Epithelial cell of prostate (primary cell): ENCODE measurements at places on chromosomes 16 and 17.
A peak's percentile ranks its signal among the peaks of the same experiment; 100 is the strongest.

- no peak for DNase-seq
Measured at GRCh38 chr16:46789499-46790414, 41.2 kb downstream of the C16orf87 start.

DNA sequence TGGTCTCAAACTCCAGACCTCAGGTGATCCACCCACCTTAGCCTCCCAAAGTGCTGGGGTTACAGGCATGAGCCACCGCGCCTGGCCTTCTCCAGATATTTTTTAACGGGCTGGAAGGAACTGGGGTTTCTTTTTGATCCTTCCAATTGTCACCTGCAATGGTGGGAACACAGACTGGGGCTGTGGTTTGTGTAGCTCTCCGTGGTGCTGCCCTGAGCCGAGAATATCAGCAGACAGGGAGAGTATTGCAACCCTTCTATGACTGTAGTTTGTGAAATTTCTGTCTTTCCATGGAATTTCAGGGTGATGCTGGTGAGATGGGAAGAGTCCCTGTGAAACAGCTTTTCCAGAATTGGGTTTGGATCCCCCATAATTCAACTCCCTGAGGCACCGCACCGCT is 263.5 kb downstream of the ENGASE start:
- DNase-seq, result no peak

DNA sequence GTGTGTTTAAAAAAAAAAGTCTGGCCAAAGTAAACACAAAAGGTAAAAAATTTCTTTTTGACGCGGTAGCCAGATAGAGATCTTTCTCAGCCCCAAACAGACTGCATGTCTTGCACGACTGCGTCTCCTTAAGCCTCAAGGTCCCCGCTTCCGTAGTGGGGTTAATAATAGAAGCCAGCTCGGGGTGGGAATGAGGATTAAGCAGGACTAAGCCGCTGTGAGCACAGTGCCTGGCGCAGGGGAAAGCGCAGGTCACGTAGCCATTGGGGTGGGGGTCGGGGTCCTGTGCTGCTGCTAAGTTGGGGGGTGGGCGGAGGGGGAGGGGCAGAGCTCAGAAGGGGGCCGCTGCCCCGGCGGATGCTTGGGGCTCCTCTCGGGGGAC is 521 bp downstream of the GGA2 start:
- DNase-seq, result no peak

DNA sequence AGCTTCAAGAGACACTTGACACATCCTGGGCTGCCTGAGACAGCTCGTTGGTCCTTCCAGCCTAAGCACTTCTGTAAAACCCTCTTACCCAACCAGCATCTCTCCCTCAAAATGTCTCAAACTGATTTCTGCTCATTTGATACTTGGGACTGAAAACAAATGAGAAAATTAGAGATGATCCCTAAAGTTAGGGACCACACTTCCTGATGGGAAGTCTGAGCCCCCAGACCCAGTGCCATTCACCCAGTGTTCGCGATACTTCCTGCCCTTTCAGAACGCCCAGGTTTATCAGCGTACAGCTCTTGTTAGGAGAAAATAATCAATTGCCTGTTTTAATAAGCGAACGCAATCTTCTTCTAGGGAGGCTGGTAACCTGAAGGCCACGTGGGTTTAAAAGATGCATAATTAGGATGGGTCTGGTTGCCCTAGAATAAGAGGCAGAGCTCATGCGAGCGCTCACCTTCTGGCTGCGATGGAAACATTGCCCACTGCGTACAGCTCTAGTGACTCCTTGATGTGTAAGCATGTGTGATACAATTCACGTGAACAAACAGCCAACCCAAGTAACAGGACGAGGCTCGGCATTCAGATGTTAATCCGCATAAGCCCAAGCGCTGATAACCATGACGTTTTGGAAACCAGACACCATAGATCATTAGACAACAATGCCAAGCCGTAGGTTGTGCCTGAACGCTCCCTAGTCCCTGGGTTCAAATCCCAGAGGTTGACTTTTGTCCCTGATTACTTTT is 213.1 kb downstream of the FOXL1 start:
- no peak for DNase-seq

DNA sequence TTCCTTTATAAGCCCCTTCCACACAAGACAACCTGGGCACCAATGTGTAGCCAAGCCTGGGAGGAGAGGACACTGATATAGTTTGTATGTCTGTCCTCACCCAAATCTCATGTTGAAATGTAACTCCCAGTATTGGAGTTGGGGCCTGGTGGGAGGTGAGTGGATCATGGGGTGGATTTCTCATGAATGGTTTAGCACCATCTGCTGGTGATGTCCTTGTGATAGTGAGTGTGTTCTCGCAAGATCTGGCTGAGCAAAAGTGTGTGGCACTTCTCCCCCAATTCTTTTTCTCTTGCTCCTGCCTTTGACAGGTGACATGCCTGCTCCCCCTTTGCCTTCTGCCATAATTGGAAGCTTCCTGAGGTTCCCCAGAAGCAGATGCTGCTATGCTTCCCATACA is 135.8 kb downstream of the USP31 start:
- DNase-seq, result no peak

DNA sequence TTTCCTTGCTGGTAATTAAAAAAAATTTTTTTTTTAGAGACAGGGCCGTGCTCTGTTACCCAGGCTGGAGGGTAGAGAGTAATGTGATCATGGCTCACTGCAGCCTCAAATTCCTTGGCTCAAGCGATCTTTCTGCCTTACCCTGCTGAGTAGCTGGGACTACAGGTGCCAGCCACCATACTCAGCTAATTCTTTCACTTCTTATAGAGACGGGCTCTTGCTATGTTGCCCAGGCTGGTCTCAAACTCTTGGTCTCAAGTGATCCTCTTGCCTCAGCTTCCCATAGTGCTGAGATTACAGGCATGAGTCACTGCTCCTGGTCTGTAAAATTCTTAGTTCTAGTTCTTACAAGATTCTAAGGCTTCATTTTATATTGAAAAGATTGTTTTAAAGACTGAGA is 11.1 kb downstream of the SMIM36 start:
- DNase-seq, result no peak

- no peak for DNase-seq
Measured at GRCh38 chr16:88550246-88550661, 19.9 kb upstream of the ZC3H18 start.

- DNase-seq, result no peak
Measured at GRCh38 chr16:62157544-62157943, 121.3 kb upstream of the CDH8 start.

GRCh38 chr16:88965411-88965810 is 11.6 kb downstream of the CBFA2T3 start:
- no peak for DNase-seq

- DNase-seq, result no peak
Measured at GRCh38 chr17:10417431-10417830, 4.3 kb downstream of the MYH8 start.

- DNase-seq, result no peak
Measured at GRCh38 chr17:36661047-36661666, 59.8 kb downstream of the MRM1 start.

GRCh38 chr16:74773446-74774222 is 986 bp downstream of the FA2H start:
- no peak for DNase-seq

DNA sequence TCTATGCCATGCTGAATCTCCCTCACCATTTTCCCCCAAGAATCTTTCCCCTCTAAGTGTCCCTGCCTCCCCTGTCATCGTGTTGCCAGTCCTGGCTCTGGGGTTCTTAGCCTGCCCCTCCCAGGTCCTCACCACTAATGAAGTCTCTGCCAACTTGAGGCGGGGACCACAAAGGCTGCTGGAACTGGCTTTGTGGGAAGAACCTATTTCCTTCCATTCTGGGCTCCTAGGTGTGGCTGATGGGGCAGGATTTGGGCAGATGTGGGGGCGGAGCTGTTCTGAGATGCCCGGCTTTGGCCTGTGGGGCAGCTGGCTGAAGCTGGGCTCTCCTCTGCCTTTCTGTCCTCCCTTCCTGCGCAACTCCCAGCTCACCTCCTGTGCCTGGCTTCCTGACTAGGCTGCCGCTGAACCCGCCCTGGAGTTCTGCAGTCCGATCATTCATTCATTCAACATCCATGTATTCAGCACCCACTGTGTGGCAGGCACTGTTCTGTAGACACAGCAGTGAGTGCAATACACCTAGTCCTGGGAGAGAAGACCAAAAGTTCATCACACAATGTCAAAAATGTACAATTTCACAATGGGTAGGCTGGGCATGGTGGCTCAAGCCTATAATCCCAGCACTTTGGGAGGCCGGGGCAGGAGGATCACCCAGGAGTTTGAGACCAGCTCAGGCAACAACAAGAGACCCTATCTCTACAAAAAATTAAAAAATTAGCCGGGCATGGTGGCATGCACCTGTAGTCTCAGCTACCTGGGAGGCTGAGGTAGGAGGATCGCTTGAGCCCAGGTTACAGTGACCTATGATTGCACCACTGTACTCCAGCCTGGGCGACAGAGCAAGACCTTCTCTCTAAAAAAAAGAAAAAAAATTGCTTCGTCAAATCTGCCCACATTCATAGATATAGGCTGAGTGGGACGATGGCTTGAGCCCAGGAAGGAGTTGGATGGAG is 1.9 kb upstream of the SNN start:
- no peak for DNase-seq

GRCh38 chr17:330993-331701 is 21.5 kb downstream of the RPH3AL start:
- DNase-seq, result no peak

DNA sequence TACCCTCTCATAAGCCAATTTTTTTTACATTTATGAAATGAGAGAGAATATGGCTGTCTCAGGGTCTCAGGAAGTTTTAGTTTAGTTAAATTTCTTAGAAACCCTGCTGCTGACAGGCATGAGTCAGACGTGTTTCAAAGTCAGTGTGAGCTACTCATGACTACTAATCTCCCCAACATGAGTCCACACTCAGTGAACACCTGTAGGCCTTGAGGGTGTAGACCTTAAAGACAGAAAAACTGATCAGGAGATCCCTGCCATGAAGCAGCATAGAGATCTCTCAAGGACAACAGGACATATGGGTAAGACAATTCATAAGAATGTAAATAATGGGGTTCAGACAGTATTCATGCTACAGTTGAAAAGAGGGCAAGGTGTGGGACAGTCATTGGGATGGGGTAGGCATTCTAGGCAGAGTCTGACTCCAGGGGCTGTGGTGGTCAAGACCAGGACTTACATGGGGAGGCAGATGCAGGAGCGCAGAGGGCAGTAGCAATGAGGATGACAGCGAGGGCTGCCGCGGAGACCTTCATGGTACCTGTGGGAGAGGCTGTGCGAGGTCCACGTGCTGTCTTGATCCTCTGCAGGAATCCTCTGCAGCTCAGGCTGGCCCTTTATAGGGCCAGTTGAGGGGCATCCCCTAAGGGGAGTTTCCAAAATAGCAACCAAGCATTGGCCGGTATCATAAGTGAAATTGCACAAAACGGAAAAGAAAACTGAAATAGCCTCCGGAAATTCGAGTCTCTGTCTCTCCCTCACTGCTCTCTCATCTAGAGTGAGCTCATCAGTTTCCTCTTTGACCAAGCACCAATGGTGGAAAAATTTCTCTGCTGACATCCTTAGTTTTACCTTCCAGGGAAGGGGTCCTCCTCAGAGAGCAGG is at the start of gene CCL5:
Gene CCL5, minus strand, starts transcription at position 588 of the 882 bp plus-strand sequence.
- peak; percentile 31 for DNase-seq

DNA sequence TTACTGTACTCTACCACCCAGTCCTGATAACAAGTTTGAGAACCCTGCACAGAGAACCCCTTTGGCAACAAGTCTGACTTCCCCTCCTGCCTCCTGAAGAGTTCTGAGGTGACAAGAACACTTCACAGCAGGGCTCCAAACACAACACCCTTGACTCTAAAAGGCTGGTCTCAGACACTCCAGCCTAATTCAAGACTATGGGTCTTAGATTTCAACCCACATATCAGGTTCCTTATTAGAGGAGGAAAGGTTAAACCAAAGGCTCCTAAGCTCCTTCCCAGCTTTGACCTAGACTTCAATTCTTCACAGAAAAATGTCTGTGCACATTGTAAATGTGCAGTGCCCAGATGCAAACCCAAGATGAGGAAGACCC is 23.0 kb downstream of the RANBP10 start:
- no peak for DNase-seq

DNA sequence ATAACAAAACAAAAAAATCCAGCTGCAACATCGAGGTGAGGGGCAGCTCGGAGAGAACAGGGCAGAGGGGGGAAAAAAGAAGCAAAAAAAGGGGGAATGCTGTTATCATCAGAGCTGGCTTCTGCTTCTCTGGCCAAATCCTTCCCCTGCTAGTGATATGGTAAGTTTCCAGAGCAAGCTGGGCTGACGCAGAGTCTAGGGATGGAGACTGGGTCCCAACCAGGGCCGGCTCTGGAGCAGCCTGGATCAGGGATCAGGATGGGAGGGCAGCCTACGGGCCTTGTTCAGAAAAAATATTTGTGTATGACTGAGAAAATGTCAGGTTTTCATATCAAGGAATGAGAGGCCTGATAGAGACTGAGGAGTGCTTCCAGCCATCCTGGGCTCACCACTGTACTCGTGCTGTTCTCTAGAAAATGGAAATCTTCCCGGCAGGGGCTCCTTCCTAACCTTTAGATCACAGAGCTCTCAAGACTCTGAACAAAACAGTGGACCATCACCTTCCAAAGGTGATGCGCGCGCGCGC is 726 bp upstream of the C1QTNF1 start:
- DNase-seq, result no peak

- DNase-seq, result no peak
Measured at GRCh38 chr17:65222214-65222738, 85.1 kb downstream of the RGS9 start.

DNA sequence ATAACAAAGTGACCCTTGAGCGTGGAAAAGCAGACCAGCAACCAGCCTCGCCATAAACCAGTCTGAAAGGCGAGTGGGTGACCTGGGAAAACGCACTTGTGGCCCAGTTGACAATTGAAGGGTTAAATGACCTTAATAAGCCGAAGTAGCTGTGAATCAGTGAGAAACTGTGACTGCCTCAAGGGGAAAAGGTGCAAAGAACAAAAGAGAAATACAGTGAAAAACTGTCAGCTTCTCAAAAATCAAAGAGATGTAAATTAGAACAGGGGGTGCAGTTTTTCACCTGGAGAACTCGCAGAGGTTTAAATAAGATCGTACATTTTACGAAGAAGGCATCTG is 124.1 kb downstream of the CMIP start:
- no peak for DNase-seq

- no peak for DNase-seq
Measured at GRCh38 chr17:27217631-27218030, 76.3 kb upstream of the WSB1 start.

DNA sequence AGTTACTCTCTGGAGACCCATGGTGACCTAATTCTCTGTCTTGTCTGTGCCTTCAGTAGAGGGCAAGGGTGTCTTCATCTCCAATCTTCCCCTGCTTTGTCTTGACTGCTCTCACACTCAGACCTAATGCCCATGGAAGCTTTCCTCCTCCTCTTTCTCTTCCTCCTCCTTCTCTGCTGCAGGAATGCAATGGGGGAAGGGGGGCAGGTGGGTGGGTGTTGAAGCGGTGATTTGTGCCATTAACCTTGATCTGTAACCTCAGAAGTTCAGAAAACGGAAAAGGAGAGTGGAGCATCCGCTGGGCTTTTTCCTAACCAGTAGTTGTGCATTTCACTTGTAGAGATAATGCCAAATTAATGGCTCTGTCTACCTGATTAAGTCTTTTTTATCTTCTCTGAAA is 172.3 kb upstream of the CDH11 start:
- no peak for DNase-seq

DNA sequence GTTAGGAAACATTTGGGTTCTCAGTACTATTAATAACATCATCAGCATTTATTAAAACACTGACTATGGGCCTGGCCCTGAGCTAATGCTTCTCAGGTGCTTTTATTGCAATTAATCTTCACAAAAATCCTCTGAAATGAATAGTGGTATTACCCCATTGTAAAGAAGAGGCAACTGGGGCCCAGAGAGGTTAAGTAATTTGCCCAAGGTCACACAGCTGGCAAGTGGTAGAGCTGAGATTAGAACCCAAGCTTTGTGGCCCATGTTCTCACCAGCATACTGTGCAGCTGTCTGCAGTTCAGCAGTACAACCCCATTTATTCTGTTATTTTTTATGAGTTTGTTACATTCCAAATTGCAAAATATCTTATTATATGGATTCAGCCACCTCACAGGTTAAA is 82.3 kb downstream of the TBC1D16 start:
- DNase-seq, result no peak
